ENCODE measurements at places on chromosomes 5 and 9.
A peak's percentile ranks its signal among the peaks of the same experiment; 100 is the strongest.

- peak; percentile 73 for DNase-seq
Observed at GRCh38 chr5:124655921-124656511, 90.4 kb downstream of the ZNF608 start.

DNA sequence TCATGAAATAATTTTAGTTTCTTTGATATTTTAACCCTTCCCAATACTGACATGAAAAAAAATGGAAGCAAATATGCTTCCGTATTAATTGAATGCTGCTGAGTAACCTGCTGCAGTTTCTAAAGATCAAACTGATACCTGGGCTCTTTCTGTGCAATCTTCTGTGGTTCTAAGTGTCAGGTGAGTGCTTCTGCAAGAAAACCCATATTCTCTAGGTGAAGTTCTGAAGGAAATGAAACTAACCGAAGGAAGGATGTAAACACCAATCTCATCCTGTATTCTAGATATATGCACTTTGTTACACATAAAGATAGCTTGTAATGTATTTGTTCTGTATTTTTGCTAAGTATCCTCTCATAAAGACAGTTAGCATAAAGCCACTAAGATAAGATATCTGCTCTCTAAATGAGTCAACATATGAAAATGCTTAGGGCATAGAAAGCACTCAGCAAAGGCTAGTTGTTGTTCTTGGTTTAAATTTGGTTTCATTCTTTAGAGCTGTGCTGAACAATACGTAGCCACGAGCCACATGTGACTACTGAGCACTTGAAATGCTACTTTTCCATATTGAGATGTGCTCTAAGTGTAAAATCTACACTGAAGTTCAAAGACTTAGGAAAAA is 52.0 kb downstream of the ITGA2 start:
- DNase-seq: no peak

- no peak for DNase-seq
Observed at GRCh38 chr5:138663009-138663408, 87.8 kb upstream of the HSPA9 start.

DNA sequence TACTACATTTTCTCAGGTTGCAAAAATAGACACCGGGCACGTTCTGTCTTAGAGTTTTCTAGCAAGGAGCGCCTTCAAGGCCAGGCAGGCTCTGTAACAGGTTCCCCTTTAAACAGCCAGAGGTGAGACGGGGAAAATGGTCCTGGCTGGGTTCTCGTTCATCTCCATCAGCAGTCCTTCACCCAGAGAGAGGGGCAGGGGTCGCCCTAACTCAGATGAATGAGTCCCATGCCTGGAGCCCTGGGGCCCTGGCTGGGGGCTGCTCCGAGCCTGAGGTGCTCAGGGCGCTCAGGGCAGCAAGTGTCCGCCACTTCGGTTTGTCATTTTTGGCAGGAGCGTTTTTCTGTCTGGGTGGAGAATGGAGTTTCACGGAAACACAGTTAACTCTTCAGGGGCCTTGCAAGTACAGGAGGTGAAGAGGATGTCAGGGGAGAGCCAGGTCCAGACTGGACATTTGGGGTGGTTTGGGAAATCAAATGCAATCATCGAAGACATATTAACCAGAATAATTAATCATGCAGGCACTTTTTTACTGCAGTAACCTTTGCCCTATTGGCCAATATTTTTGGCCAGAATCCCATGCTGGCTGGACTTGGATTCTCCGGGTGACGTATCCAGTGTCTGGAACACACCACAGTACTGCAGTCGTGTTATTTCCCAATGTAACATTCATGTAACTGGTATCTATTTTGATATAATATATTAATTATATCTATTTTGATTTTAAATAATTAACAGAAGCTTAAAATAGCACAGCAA is 2.9 kb downstream of the NTNG2 start:
- no peak for DNase-seq

GRCh38 chr5:878125-878524 is 14.5 kb downstream of the BRD9 start:
- no peak for DNase-seq

GRCh38 chr5:137563646-137564397 is 64.7 kb upstream of the SPOCK1 start:
- DNase-seq: no peak

- DNase-seq: no peak
Observed at GRCh38 chr5:74393943-74394342, 246.6 kb downstream of the ENC1 start.

DNA sequence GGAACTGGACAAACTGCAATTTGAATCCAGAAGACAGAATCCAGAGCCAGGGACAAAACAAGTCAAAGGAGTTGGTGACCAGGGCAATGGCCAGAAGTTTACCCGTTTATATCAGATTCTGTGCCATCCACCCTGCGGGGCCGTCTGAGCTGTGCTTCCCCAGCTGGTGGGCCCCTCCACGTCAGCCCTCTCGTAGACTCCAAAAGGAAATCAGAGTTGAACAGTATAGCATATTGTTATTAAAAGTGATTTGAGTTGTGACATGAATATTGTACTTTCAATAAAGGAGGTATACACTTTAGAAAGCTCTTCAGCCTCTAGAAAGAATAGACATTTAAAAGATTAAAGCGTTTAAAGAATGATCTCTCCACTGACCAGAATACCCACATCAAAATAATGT is 102.4 kb downstream of the NFIB start:
- DNase-seq: no peak

DNA sequence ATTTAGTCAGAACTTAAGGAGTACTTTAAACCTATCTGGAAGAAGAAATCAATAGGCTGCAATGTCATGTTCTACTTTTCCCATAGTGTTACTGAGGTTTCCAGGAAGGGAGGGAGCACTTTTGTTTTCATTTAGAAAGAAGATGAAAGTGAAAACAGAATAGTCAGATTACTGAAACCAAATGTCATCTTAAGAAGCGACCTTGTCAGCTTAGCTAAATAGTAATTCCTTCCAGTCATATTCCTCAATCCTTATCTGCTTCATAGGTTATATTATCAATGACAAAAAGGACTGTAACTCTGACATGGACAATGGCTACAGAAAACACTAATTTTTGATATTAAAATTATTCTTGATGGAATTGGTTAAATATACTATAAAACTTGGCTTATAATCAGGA is 27.7 kb downstream of the SAR1B start:
- no peak for DNase-seq

GRCh38 chr9:13554626-13555025 is 275.1 kb upstream of the MPDZ start:
- DNase-seq: no peak

DNA sequence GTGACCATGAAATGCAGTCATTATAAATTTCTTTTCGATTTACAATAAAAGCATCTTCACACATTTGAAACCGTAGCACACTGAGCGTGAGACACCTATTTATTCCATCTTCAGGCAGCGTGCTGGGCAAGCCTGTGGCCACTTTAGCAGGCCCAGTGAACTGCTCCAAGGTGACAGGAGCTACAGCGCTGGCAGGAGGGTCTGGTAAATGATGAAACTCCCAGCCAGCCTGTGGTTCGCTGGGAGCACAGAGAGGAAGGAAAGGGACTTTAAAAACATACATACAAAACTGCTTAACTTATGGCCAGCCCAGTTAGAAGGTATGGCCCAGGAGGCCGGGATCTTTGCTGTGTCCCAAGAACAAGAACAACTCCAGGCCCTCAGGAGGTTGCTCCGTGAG is 5.1 kb downstream of the RAPGEF1 start:
- DNase-seq: no peak

- peak; percentile 39 for DNase-seq
Observed at GRCh38 chr5:21152611-21153010, 1164.6 kb upstream of the CDH18 start.

DNA sequence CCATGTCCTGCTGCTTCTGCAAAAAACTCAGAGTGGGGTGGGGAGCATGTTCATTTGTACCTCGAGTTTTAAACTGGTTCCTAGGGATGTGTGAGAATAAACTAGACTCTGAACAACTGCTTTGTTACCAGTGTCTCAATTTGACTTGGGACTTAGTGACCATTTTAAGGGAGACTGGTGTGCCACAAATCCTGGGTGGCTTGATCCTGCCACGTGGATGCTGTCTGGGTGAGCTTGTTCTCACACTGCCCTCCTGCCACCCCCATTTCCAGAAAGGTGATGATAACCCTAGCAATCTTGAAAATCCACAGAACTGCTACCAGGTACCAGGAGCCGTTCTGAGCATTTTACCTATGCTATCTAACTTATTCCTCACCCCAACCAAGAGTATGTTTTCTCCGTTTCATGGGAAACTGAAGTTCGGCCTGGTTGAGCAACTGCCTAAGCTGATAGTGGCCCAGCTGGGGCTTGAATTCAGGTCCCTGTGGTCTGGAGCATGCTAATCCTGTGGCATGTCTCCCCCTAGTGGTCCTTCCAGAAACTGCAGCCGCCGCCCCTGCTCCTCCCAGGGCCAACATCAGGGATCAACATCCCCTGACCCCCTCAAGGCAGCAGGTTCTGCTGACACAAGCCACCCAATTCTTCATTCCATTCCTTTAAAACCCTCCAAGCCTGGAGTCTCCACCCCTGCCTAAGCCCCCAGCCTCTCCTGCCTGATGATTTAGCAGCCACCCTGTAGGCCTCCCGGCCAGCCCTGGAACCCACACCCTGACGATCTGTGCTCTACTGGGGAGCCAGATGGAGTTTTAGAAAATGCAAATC is 2.8 kb downstream of the IL3 start:
- DNase-seq: peak; percentile 23

DNA sequence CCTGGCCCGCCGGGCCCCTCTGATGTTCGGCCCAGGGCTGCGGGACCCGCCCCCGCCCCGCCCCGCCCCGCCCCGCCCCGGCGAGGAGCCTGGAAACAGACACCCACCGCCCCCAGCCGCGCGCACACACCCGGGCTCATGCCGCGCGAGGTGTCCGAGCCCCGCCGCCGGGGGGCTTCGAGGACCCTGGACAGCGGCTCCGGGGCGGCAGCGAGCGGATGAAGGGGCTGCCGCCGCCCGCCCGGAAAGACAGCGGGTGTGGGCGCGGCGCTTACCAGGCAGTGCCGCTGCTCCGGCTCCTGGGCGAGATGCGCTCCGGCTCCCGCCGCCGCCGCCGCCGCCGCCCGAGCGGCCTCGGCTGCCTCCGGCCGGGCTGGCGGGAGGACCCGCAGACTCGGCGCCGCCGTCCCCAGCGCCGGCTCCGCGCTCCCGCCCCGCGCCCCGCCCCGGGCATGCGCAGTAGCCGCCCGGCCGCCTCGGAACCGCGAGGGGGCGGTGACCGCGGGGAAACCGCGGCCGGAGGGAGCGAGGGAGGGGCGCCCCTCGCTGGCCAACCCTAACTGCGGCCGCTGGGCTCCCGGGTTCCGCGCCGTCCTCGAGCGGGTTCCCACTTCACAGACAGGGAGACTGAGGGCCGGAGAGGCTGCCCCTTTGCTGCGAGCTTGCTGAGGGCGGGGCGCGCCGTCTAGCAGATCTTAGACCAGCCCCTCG is at the start of gene GPRIN1:
TSS of gene GPRIN1 (minus strand) at position 433 of the 711 bp plus-strand sequence. CDS start 10,322 bp downstream, outside the sequence.
- DNase-seq: peak; percentile 19

Data from NCI-H510A treated with DMSO at 0.1 percent for 48 hours (cell line).